ENCODE measurements at places on chromosomes 2 and 18.

GRCh38 chr18:76376668-76377358, 118.2 kb downstream of the ZNF516 start:
- peak; percentile 3 for DNase-seq

DNA sequence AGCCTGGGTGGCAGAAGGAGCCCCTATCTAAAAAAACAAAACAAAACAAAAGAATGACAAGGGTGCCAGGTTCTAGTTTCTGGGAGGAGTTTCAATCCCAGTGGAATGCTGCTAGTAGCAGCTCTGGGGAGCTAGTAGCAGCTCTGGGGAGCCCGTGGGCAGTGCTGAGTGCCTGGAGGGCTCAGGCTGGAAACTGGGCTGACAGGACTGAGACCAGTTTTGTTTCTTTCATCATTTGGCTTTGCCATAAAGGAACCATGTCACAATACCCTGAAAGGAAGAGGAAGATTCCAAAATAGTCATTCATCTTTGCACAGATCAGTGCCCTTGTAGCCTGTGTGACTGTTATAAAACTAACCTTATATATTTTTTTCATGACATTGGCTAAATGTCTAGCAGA, 10.6 kb downstream of the MFSD6 start:
- DNase-seq: no peak

DNA sequence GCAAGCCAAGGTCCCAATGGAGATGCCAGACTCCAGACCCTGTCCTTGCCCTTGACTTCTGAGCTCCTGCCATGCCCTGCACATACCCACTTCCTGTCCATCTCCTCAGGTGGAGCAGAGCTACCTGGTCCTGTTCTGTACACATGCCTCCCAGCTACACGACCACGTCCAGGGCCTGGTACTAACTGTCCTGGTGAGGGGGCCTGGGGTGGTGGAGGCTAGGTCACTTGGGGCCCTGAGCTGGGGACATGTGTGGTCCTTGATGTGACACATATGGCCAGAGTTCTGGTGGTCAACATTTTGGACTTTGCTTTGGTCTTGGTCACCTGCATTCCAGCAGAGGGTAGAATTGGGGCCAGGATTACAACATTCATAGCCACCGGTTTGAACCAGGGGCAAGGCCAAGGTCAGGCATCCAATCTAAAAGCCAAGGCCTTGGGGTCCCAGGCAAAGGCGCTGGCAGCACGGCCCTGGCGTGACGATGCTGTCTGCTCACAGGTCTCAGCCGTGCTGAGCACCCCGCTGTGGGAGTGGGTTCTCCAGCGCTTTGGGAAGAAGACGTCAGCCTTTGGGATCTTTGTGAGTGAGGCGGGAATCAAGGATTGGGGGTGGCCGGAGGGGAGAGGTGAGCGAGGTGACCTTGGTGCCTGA, 12.6 kb downstream of the MFSD2B start:
- DNase-seq: no peak

- DNase-seq: no peak
These were observed 40.5 kb upstream of the IL1R1 start for GRCh38 chr2:102101849-102102635.

- no peak for DNase-seq
These were observed 111.7 kb upstream of the SCN1A start for GRCh38 chr2:166239548-166239947.

DNA sequence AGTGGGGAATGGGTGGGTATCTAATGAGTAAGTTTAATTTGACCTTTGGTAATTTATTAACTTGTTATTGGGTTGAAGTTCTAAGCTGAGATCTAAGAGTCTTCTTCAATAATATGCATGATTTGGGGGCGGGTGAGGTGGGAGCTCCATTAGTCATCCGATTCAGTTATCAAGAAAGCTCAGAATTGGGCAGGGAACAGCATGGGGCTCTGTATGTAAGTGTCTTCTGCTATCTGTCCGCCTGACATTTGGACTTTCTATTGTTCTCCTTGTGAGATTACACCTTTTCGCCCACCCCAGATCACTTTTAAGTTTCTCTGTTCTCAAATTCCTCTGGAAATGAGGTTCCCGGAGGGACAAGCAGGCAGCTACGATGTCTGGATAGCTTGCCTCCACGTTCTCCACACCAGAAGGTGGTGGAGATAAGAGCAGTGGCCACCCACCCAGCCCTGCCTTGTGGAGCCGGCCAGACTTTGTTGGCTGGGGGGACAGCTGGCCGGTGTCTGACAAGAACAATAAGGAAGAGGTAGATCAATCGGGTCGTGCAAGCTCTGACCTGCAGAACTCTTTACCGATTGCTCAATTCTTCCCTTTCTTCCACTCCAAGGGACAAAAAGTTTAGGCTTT, 75.5 kb upstream of the GATA6 start:
- no peak for DNase-seq

- no peak for DNase-seq
These were observed 258.1 kb upstream of the RAB12 start for GRCh38 chr18:8351161-8351560.

- DNase-seq: no peak
These were observed 349.5 kb downstream of the IRS1 start for GRCh38 chr2:226450141-226450540.

- no peak for DNase-seq
These were observed 3.5 kb downstream of the RTKN start for GRCh38 chr2:74438248-74438647.

DNA sequence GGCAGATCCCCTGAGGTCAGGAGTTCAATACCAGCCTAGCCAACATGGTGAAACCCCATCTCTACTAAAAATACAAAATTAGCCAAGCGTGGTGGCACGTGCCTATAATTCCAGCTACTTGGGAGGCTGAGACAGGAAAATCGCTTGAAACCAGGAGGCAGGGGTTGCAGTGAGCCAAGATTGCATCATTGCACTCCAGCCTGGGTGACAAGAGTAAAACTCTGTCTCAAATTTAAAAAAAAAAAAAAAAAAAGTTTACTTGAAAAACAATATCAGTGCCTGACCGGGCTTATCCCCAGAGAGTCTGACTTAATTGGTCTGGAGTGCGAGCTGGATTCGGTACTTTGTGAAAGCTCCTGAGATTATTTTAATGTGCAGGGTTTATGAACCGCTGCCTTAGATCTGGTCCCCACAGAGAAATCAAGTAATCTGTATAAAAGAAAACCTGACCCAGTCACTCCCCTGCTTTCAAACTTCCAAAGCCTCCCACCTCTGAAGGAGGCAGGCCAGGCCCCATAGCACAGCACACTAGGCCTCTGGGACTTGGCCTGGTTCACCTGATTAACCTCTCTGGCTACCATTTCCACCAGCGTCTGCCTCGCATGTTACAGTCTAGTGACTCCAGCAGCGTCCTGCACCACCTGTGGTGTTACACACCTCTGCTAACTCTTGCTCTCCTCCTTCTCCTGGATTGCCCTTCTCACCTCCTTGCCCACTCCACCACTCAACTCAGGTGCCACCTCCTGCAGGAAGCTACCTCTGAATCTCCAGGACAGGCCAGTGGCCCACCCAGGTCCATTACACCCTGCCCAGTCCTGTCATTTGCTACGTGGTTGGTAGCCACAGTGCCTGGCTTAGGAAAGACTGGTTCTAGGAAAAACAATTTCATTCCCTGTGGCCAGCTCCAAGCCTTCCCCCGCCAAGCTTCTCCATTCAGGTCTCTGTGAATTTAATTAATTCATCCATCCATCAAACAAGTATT, 114.3 kb upstream of the PPP1CB start:
- DNase-seq: no peak

- DNase-seq: no peak
These were observed 38.5 kb downstream of the HPCAL1 start for GRCh38 chr2:10341193-10341592.

DNA sequence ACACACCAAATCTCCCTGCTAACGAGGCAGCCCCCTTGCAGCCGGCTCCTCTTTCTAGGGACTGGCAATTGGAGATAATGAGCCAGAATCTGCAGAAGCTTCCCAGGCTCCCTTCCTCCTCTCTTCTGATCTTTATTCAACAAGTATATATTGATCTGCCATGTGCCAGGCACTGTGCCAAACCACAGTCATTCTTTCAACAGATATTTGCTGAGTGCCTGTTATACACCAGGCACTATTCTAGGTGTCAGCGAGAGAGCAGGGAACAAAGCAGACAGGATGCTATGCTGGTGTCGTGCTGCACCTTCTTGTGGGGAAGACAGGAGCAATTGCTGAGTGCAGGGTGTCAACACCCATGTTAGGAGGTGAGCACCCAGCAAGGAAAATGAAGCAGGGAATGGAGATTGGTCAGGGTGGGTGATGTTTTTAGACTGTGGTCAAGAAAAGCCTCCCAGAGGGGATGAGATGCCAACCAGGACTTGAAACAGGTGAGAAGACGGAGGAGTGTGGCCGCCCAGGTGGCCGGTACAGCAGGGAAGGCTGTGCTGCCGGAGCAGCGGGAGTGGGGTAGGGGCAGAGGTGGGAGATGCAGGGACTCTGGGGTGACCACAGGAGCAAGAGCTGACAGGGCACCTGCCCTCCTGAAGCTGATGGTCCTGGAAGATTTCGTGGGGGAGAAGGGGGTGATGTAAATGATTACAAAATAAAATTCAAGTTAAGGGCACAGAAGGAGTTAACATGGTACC, 307.6 kb upstream of the RAB12 start:
- no peak for DNase-seq

- DNase-seq: no peak
These were observed 12.9 kb downstream of the ID2 start for GRCh38 chr2:8694737-8695136.

GRCh38 chr2:155100261-155100660, 401.8 kb downstream of the KCNJ3 start:
- no peak for DNase-seq

- peak; percentile 43 for DNase-seq
These were observed 274.8 kb upstream of the SLC39A10 start for GRCh38 chr2:195382186-195382585.

GRCh38 chr2:204898928-204899640, 353.8 kb downstream of the PARD3B start:
- DNase-seq: no peak

GRCh38 chr18:11071300-11071699, 78.1 kb downstream of the PIEZO2 start:
- DNase-seq: no peak

GRCh38 chr2:236250909-236251579, 13.2 kb downstream of the ASB18 start:
- no peak for DNase-seq

- DNase-seq: no peak
These were observed 292.7 kb upstream of the SLC39A10 start for GRCh38 chr2:195364015-195364965.

GRCh38 chr18:305003-305501, 37.2 kb upstream of the THOC1 start:
- DNase-seq: no peak

DNA sequence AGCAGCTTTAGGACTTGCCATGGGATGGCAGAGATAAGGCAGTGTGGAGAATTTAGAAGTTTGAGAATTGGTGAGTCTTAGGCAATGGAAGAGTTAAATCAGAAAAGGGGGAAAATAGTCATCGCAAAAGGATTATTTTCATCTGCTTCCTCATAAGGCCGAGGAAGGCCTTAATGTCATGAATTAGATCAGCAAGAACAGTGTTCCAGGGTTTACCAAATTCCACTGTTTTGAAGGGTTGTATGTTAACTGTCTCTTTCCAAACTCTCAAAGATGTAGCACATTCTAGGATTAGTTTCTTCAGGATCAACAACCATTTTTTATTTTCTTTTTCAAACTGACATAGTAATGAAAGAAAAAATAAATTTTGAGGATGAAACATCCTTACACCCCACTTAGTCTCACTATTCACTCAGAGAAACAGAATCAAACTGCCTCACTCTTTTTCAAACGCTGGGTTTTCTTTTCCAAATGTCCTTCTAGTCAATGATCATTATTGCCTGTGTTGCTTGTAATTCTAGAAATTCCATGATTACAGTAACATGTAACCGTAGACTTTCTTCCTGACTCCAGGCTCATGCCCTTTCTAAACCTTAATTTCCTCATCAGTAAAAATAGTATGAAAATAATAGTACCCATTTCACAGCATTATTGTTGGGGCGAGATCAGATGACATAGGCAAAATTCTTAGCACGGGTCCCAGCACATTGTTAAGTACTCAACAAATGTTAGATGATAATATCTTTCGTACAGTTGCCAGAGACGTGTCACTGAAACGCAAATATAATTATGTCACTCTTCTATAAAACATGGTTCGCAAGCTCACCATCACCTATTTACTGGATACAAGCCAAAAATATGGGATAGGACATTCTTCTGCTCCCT, 23.6 kb downstream of the ZEB2 start:
- DNase-seq: no peak

- DNase-seq: no peak
These were observed 38.8 kb upstream of the METTL21A start for GRCh38 chr2:207663870-207664545.

DNA sequence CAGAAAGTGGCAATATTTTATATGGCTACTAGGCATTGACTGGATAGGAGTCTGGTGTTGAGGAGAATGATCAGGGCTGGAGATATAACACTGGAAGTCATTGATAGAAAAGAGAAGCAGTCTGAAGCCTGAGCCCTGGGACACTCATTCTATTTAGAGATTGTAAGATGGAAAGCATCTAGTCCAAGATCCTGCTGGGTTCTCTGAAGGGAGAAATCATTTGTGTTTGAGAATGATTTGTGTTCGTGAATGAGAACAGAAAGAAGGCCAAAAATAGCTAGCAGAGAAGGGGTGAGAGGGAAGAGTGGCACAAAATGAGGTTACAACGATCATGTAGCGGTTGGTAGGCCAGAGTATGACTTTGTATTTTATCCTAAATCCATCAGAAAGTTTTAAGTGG, 7.6 kb upstream of the ALS2 start:
- DNase-seq: no peak

- no peak for DNase-seq
These were observed 3.0 kb upstream of the OTX1 start for GRCh38 chr2:63047321-63048279.

DNA sequence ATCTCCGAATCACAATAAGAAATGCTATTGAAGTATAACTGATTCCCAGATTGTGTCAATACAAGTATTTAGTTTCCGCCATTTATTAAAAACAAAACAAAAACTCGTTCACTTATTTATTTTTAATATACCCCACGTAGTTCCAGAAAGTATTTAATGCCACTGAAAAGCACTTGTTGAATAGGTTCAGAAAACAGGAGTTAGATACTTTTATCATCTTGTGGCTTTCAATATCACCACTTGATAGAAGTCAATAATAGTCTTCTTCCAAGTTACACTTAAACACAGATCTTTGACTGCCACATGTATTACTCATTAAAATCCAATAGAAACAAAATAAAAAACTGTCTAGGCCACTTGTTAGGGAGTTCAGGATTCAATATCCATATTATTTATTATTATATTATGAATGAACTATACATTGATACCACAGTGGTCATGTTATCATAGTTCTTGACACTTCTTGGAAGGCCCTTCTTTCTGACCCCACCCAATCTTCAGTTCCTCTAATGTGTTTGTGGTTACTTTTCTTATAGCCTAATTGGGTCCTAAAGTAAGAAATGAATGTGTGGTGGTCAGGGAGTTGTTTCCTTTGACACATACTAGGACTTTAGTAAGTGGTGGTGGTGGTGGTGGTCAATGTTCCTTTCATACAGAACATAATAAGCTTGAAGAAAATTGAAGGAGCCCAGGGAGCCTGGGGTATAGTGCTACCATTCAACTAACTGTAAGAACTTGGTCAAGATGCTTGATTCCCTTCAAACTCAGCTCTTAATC, 221.3 kb upstream of the ITGA4 start:
- no peak for DNase-seq

All from T-cell (primary cell).